ENCODE measurements at places on chromosomes 2 and 18. TPM values are rescaled to one million over a fixed set of nuclear protein-coding genes. Genes with fewer than 3 reads are reported as not detected.

POTEJ gene
- total RNA-seq: not detected

- DNase-seq: no peak
Measured at GRCh38 chr18:58416704-58417683, 211.9 kb downstream of the ALPK2 start.

UGT1A3 gene
- total RNA-seq: not detected

DNA sequence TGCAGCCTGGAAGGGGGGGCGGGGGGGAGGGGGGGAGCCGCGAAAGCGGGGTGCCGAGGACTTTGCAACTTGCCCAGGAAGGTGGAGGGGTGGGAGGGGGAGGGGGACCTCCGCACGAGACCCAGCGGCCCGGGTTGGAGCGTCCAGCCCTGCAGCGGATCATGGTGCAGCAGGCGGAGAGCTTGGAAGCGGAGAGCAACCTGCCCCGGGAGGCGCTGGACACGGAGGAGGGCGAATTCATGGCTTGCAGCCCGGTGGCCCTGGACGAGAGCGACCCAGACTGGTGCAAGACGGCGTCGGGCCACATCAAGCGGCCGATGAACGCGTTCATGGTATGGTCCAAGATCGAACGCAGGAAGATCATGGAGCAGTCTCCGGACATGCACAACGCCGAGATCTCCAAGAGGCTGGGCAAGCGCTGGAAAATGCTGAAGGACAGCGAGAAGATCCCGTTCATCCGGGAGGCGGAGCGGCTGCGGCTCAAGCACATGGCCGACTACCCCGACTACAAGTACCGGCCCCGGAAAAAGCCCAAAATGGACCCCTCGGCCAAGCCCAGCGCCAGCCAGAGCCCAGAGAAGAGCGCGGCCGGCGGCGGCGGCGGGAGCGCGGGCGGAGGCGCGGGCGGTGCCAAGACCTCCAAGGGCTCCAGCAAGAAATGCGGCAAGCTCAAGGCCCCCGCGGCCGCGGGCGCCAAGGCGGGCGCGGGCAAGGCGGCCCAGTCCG, 540 bp downstream of the SOX11 start:
- DNase-seq: no peak

POMC gene
- total RNA-seq: not detected

DNA sequence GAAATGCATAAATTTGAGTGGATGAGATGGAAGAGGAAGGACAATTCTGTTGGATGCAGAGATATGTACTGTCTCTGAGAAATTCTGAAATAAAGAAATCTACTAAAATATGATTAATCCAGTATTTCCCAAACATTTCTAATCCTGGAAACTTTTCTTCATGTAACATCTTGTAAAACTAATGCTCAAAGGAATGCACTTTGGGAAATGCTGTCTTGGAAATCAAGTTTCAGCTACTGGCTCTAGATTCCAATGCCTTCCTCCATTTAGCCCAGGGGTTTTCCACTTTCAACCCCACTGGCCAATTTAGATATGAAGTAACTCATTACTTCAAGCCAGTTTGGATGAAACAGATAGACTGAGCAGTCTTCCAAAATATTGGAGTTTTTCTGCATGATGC, 355.1 kb downstream of the TXNL1 start:
- DNase-seq: no peak

DNA sequence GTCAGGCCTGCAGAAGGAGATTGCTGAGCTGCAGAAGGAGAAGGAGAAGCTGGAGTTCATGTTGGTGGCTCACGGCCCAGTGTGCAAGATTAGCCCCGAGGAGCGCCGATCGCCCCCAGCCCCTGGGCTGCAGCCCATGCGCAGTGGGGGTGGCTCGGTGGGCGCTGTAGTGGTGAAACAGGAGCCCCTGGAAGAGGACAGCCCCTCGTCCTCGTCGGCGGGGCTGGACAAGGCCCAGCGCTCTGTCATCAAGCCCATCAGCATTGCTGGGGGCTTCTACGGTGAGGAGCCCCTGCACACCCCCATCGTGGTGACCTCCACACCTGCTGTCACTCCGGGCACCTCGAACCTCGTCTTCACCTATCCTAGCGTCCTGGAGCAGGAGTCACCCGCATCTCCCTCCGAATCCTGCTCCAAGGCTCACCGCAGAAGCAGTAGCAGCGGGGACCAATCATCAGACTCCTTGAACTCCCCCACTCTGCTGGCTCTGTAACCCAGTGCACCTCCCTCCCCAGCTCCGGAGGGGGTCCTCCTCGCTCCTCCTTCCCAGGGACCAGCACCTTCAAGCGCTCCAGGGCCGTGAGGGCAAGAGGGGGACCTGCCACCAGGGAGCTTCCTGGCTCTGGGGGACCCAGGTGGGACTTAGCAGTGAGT, 19.4 kb downstream of the FOSL2 start:
- no peak for DNase-seq

ACVR1 gene
- total RNA-seq: 7.2 TPM

DNA sequence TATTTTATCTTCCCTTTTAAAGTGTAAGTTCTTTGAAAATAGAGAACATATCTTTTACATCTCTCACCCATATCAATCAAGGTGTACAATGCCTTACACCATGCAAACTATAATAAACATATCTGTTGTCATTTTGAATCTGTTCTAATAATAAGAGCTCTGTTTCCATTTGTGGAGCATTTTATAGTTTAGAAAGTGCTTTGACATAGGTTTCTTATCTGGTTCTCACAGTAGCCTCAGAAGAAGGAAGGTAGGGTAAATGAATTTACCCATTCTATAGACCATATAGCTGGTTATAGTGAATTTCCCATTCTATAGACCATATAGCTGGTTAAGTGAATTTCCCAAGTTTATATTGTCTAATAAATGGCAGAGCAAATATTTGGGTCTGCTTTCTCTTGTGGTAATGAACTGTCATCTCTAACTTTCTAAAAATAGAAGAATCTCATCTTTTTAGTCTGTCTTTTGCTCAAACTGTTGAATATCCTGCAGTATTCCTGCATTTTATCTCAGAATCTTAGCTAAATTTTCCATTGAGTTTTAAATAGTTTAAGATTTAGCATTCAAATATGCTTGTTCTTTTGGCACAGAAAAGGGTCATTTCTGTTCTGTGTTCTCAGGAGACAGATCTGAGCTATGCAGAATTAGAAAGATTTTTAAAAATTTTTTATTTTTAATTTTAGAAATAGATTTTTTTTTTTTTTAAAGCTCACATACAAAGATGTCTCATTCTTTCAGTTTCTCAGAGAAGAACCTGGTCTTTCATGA, 80.7 kb upstream of the STON1 start:
- DNase-seq: no peak

TRPM8 gene
- 32.7 TPM for total RNA-seq

DNA sequence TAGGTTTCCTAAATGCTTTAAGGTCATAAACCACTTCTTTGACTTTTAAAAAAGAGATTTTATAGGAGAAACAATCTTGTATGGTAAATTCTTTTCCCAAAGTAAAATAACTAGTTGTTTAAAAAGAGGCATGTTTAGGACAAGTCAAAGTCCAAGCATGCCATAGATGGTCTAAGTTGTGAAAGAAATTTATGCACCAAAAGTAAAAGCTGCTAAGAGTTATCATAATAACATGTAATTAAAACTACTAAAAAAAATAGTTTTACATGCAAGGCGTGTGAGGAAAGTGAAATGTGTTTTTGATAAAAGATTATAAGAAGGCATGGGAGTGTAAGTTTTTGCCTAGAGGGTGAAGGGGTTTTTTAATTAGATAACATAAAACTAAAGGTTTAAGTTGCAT, 22.5 kb downstream of the FAM210A start:
- DNase-seq: no peak

DNA sequence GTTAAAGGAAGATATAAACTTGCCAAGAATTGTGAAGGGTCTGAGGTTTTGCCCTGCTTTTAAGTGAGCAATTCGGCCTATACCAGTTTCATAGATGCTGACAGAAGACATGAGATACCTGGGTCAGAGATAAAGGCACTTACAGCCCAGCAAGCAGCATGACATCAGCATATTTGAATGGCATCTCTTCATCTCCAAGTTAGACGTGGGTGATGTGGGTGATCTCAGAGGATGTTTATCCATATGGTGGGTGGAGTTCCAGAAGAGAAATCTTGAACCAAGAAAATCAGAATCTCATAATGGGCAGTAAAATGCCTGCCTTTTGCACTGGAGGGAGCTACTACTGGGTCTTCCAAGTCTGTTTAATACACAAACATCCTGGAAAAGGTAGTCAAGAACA, 44.7 kb downstream of the GYPC start:
- DNase-seq: no peak

EVA1A gene
- 7.4 TPM for total RNA-seq

SERPINB11 gene
- not detected for total RNA-seq

- no peak for DNase-seq
Measured at GRCh38 chr2:48750128-48750739, 5.3 kb downstream of the LHCGR start.

DNA sequence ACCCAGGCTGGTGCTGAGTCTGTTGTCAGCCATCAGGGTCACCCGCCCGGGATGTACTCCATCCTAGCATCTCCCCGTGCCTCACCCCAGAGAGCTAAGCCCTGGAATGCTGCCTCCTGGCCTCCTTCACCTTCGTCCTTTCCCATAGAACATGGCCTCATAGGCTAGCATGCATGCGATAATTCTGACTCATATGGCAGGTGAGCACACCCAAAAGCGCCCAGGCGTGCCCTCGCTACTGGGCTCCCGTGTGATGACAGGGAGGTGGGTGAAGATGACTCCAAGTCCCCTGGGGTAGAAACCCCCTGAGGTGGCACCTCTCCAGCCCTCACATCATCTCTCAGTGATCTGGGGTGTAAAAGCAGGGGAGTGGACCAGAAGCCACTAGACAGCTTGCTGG, 7.3 kb downstream of the SPR start:
- no peak for DNase-seq

DNA sequence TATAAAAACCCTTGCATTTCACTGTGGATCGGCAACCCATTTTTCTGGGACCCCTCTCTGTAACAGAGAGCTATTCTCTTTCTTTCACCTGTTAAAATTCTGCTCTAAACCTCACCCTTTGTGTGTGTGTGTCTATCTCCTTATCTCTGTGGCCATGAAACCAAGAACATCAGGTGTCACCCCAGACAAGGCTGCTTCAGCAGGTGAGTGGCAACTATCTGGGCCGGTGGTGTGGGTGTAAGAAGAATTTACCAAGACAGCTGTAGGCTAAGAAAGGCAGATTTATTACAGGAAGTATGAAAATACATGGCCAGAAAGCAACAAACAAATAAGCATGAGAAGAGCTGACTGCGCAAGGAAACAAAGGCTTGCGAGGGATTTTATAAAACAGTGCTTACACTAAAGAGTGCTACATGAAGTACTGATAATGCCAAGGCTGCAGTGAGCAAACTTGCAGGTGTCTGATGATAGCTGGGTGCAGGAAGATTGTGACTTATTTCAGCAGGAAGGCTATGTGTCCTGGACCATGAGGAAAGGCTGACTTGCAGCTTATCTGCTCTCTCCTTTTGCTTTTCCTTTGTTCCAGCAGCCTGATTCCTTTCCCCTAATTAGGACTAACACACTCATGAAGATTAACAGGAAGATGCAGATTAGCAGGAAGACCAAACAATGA, 421.1 kb downstream of the PTH2R start:
- DNase-seq: no peak

PID1 gene
- 0.95 TPM for total RNA-seq

DNA sequence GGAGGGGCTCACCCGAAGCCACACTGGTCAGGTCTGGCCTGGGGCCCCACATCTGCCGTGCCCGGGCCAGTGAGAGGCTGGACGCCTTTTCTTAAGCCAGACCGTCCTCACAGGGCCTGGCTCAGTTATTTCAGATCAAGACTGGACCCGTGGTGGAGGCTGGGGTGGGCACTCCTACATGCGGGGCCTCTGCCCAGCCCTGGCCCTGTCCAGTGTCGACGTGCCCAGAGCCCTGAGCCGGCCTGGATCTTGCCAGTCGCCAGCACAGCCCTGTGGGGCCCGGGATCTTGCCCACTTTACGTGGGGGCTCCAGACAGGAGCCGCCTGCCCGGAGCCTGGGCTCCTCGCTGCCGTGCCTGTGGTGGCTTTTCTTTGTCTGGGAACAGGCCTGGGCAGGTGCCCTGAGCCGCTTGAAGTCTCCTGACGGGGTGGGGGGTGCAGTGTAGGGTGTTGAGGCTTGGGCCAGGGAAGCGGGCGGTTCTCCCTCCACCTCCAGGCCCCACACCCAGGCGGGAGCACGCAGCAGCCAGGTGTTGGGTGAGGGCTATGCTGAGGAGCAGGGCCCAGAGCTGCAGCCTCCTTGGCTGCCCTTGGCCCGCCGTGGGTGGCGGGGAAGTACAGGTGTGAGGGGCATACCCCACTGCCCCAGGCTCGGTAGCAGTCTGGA, 6.0 kb downstream of the GPC1 start:
- no peak for DNase-seq

GRCh38 chr2:112941753-112942653, 31.0 kb downstream of the IL37 start:
- peak; percentile 82 for DNase-seq

- no peak for DNase-seq
Measured at GRCh38 chr2:150428641-150429040, 58.8 kb downstream of the RND3 start.

DNA sequence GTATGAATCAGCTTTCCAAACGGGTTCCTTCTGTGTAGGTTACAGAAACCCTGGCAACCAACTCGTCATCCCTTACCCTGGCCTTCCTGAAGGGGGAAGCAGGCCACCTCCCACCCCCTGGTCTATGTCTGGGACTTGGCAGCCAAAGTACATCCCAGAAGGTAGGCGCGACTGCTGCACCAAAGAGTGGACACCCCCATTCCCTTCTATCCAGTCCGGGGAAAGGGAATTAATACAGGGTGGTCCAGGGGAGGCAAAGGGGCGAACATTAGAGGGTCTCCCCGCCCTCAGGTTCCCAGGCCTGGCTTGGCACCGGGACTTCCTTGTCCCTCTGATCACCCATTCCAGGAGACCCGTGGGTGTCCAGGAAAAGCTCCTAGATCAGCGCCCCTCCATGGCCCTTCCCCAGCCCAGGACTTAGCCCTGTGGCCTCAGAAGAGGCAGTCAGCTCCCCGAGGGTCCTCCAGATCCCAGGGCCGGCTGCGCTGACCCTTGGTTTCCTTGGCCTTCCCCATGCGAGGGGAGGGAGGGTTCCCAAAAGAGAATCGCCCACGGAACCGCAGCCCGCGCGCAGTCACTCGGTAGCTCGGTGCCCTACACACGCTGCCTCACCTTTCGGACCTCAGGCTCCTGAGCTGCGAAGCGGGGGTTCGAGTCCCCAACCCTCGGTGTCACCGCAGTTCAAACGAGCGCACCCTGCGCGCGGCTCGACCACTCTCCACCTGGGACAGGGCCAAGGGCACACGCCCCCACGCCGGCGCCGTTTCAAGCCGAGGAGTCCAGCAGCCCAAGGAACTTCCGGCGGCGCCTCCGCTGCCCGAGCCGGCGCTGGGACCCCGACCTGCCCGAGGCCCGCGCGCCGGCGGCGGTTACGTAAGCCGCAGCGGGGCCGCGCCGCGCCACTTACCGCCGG, at the start of gene PER2:
PER2 (minus strand) TSS at position 874 of the 913 bp plus-strand sequence. CDS start 10,674 bp downstream, outside the sequence.
- DNase-seq: peak; percentile 50

GRCh38 chr2:73232403-73233153, 461 bp downstream of the PRADC1 start:
- no peak for DNase-seq

DNA sequence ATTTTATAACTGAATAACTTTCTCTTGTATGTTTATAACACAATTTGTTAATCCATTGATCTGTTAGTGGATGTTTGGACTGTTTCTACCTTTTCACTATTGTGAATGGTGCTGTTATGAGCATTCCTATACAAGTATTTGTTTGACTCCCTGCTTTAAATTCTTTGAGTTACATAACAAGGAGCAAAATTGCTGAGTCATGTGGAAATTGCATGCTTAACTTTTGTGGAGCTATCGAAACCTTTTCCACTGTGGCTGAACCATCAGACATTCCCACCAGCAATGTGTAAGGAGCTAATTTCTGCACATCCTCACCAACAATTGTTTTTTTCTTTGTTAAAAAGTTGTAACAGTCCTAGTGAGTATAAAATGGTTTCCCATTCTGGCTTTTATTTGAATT, 415.5 kb downstream of the CBLN2 start:
- DNase-seq: no peak

ACADL gene
- total RNA-seq: not detected

All from SK-MEL-5 (cell line).